Activated CD8-positive, alpha-beta memory T cell treated with anti-CD3 and anti-CD28 coated beads, Interleukin-2, amount 10 ng/mL, durations not matched to agents 7 days and 5 days (primary cell): ENCODE measurements at places on chromosomes 12 and 14. TPM values are rescaled to one million over a fixed set of nuclear protein-coding genes. Genes with fewer than 3 reads are reported as not detected.

GRCh38 chr14:65772921-65773574, 360.5 kb downstream of the FUT8 start:
- H3K4me3 ChIP-seq: no peak overlapping the region
- no peak overlapping the region for H3K27ac ChIP-seq
- no peaks in the 10 kb centered on the region for H3K4me1 ChIP-seq
- DNase-seq: no peak

GZMH gene
- total RNA-seq: 35.8 TPM

TAS2R30 gene
- 2.1 TPM for total RNA-seq

GRCh38 chr12:13597166-13597565, 384.2 kb downstream of the GRIN2B start:
- H3K27ac ChIP-seq: no peak overlapping the region
- no peaks in the 10 kb centered on the region for H3K36me3 ChIP-seq
- H3K27me3 ChIP-seq: peaks cover 3% of the 10 kb centered on the region
- no peak overlapping the region for H3K4me3 ChIP-seq
- H3K4me1 ChIP-seq: peaks cover 5% of the 10 kb centered on the region
- DNase-seq: no peak

DNA sequence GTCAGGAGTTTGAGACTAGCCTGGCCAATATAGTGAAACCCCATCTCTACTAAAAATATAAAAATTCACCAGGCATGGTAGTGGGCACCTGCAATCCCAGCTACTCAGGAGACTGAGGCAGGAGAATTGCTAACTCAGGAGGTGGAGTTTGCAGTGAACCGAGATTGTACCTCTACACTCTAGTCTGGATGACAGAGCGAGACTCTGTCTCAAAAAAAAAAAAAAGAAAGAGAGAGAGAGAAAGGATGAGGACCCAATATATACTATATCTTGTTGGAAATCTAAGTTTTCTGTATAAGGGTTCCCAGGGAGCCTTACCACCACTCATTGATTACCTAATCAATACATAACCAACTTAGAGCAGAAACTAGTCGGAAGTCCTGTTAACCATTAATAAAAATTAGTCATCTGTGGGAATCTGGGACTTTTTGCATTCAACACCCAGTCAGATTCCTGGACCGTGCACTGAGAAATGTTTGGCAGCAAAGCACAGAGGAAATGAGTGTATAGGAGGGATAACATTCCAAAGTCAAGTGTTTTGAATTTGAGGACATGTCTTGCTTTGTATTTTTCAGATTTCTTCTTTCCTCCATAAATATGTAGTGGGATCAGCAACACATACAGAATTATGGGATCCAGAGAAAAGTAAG, 44.8 kb upstream of the NR2C1 start:
- no peak overlapping the region for H3K4me3 ChIP-seq
- H3K27me3 ChIP-seq: no peaks in the 10 kb centered on the region
- H3K27ac ChIP-seq: no peak overlapping the region
- peaks cover 10% of the 10 kb centered on the region for H3K4me1 ChIP-seq
- no peaks in the 10 kb centered on the region for H3K36me3 ChIP-seq
- DNase-seq: no peak
